ENCODE measurements at places on chromosomes 7 and 10.
A peak's percentile ranks its signal among the peaks of the same experiment; 100 is the strongest.

DNA sequence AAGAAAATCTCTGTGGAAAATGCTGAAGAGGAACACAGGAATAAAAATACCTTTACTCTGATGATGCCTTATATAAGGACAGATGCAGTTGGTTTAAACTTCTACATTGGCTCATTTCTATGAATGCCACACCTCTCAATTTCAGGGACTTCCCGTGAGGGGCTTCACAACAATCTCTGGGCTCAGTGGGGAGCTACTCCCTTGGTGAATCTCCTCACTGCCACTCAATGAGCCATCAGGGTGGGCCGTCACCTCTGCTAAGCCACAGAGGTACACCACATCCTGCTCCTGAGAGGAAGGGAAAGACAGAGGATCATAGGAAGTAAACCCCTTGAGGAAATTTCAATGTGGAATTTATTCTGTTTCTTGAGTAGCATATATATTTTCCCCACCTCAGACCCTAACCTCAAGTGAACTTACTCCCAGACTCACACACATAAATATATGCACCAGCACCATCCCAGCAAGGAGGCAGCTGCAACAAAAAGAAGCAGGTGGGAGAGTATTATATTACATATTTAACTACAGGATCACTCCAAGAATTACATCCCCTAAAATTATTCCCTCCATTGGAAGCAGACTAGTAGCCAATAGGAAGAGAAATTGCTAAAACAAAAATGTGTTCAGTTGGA is 63.3 kb upstream of the PRSS1 start:
- no peak for ATAC-seq

- ATAC-seq, result no peak
Observed at GRCh38 chr10:70784471-70784870, 706 bp downstream of the TBATA start.

DNA sequence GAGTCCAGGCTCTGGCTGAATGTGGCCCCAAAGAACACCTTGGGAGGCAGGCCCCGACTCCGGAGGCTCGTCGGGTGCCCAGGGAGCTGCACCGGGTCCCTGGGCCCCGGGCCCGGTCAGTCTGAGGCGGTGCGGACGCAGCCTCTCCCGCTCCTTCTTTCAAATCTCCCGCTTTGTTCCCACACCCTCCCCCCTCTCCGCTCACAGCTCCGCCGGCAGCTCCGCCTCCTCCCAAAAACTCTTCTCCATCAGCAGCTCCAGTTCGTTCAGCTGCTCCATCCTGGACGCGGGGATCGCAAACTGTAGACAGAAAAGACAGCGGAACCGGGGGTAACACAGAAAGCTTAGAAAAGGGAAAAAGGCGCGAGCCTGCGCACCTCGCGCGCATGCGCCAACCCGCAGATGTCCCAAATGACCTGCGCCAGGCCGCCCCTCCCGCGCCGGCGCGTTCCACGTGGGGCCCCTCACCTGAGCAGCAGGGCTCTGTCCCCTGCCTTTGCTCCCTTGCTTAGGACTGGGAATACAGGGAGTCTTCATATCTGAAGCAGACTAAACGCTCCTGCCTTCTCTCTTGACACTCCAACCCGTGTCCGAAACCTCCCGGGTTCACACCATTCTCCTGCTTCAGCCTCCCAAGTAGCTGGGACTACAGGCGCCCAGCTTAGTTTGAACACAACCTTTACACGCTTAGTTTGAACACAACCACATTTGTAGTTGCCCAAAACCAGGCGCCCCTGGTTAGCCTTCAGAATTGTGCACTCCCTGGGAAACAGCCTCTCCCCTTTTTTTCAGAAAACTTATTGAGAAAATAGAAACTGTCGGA is at the start of gene DNA2:
DNA2 (minus strand) TSS at position 388 of the 823 bp plus-strand sequence; CDS start at position 279, 109 bp downstream.
- ATAC-seq, result peak; percentile 51

DNA sequence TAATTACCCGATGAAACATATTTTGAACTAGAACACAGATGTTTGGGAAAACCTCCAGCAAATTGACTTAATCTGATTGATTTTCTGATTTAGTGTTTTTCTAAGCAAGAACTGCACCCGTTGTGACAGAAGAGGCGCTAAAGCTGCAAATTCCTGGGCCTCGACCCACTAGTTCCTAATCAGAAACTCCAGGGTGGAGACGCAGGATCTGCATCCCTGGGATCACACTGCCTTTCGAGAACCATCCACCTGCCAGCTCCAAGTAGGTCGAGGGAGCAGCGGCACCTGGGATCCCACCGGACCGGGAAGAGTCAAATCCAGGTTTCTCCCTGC is 136.8 kb upstream of the CDCA7L start:
- peak; percentile 16 for ATAC-seq

DNA sequence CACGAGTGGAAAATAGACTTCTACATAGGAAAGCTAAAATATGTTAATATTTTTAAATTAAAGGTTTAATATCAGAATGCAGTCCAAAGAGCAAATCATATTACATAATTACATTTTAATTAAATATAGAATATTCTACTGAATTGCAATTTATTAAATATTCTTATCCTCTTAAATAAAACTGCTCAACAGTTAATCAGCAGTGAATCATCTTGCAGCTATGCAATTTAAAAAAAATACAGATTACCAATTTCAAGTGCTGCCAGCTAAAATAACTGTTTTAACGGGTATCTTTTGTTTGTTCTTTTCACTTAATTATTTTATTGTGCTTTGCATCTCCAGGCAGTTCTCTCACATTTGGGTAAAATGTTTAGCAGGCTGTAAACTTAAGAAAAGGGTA is 82.2 kb downstream of the ZNRF2 start:
- no peak for ATAC-seq

DNA sequence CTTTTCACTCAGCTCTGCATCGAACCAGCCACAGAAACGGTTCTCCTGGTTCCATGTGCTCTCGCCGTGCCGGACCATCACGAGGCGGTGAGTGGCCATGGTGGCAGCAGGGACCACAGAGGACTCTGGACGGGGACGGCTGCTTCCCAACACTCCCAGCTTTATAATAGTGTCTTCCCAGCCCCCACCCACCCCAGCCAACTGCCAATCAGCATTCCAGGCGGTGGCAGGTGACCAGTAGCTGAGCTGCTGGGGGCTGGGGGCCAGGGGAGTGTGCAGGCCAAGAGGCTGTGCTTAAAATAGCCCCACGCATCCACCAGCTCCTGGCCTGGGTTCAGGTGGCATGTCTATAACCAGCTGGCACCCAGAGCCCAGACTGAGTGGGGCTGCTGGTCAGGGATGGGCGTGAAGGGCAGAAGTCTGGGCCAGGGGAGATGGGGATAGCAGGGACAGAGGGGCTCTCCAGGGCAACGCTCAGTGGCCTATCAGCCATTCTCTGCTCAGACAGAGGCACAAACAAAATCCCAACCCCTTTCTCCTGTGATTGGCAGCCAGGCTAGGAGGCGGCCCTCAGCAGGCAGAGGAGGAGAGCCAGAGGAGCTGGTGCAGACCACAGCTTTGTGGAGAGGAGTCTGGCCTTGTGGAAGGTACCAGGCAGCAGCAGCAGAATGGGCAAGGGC is at the start of gene PGAM2:
PGAM2 (minus strand) TSS at position 137 of the 680 bp plus-strand sequence; CDS start at position 99, 38 bp downstream.
- peak; percentile 49 for ATAC-seq

DNA sequence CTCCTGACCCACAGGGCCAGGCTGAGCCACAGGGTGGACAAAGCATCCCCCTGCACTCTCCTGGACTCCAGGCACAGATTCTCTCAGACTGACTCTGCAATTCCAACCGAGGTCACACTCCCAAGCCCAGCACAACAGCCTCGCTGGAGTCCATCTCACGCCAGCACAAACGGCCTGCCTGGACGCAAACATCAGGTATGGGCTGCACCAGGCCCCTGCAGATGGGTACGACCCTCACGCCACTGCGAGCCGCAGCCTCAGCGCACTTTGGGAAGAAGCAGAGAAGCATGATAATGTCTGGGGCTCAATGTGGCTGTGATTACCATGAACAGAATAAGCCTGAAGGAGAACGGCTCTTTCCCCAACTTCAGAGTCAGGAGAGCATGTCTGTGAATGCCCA is 66.4 kb upstream of the CFAP46 start:
- ATAC-seq, result no peak

- no peak for ATAC-seq
Observed at GRCh38 chr10:1538121-1538520, 199.2 kb downstream of the ADARB2 start.

- no peak for ATAC-seq
Observed at GRCh38 chr10:13016426-13016825, 14.9 kb upstream of the CCDC3 start.

- ATAC-seq, result peak; percentile 73
Observed at GRCh38 chr10:93406364-93407145, 75.6 kb downstream of the MYOF start.

DNA sequence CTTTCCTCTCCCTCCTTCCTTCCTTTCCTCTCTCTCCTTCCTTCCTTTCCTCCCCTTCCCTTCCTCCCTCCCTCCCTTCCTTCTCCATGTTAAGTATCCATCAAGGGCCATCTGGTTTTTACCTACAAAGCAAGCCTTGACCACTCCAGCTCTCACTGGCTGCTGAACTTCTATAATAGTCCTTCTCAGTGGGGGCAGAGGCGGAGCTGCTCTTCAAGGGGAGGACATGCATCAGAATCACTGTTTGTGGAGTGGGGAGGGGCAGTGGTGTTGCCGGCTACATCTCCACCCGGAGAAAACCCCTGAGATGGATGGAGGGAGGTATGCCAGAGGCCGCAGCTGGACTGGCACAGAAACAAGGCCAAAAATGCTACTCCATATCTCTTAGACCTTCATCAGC is 25.9 kb downstream of the LAMB1 start:
- no peak for ATAC-seq

DNA sequence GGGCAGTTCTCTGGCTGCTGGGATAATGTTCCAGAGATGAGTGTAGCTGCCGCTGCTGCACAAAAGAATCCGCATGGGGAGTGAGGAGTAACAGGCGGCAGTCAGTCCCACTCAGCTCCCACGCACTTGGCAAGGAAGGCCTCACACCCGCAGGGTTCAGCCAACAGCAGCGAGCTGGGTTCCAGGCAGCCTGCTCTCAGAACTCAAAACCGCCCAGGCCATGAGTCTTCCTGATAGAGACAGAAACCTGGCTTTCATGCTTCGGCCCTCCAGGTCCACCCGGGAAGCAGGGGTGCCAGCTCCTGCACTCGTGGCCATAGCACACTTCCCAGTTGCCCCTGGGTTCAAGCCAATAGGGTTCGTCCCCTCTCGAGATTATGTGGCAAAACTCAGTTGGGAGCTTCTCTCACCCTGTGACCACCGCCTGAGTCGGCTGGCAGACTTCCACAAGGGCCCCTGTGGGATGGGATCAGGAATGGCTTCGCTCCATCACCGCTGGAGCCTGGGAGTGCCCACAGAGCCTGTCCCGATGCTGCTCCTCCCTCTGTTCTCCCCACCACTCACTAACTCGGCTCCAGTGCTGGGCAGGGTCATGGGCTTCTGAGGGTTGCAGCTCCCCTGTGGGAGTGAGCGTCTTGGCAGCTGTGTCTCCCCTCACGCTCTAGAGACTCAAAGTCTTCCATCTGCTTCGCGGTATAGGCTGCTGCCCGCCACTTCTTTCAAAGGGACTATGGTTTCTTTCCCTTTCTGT is 20.6 kb downstream of the CLRN3 start:
- ATAC-seq, result no peak

GRCh38 chr7:37823557-37823956 is 24.8 kb upstream of the NME8 start:
- no peak for ATAC-seq

GRCh38 chr7:43037531-43037930 is 74.9 kb upstream of the HECW1 start:
- ATAC-seq, result no peak

DNA sequence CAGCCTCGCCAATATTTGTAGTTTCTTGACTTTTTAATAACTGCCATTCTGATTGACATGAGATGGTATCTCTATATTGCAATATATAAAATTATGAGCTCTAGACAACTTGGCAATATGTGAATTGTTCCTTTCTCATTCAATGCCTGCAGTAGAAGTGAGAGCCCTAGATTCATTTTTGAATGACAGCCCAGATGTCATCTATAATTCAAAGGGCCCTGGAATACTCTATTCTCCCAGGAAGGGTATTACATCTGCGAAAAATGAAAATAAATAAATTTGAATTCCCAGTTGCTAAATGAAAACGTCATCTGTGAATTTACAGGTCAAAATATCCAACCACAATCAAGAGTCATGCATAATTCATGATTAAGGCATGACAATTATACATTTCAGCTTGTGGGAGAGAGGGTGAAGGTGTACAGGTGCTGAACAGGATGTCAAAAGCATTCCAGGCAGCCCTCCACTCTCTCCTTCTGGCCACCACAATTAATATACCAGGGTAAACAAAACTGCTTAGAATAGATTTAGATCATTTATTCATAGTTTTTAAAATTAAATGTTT is 1147.3 kb downstream of the XPNPEP1 start:
- no peak for ATAC-seq

DNA sequence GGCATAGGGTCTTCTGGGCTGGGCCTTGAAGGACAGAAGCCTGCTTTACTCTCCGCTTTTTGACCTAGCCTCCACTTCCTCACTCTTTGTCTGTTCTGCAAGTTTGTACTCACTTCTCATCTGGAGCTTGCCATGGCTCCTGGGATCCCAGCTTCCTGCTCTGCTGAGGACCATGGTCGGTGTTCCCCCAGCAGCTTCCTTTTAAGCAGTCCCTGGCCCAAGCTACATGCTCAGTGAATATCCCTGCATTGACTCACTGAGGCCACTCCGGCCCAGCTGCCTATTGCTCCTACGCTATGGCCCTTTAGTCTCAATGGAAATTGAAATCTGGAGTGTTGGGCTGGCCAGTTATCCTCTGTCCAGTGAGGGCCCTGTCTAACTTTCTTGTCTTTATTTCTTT is 427.7 kb downstream of the RPS24 start:
- ATAC-seq, result no peak

- ATAC-seq, result no peak
Observed at GRCh38 chr7:111513566-111513965, 48.7 kb downstream of the IMMP2L start.

- ATAC-seq, result no peak
Observed at GRCh38 chr10:91090761-91091529, 129.5 kb upstream of the PCGF5 start.

DNA sequence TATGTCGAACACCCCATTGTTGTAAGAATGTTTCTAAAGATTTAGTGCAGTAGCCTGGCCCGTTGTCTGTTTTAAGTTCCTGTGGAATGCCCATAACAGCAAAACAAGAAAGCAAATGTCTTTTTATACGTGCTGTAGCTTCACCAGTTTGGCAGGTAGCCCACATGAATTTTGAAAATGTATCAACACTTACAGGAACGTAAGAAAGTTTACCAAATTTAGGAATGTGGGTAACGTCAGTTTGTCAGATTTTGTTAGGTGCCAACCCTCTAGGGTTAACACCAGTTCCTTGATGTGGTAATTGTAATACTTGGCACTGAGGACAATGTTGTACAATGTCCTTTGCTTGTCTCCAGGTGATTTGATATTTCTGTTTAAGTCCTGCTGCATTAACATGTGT is 3.2 kb upstream of the GIMAP4 start:
- ATAC-seq, result no peak

DNA sequence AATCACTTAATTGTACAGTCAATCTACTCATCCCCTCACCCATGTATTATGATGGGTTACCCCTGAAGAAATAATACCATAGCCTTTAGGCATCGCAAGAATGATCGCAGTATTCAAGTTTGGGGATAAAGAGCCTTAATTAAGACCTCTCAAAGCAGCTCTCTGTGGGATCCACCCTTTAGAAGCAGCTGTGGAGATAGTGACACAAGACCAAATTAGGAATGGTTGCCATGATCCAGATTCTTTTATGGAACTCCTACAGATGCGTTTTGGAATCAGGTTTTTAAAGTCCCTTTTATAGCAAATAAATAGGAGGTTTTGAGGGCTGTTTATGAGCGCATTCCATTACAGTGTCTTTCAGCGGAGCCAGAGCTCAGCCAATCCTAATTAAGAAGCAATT is 12.2 kb downstream of the TES start:
- ATAC-seq, result no peak

Data from gastroesophageal sphincter (tissue), 4 donors.